ENCODE measurements at places on chromosomes 3 and 15.

DNA sequence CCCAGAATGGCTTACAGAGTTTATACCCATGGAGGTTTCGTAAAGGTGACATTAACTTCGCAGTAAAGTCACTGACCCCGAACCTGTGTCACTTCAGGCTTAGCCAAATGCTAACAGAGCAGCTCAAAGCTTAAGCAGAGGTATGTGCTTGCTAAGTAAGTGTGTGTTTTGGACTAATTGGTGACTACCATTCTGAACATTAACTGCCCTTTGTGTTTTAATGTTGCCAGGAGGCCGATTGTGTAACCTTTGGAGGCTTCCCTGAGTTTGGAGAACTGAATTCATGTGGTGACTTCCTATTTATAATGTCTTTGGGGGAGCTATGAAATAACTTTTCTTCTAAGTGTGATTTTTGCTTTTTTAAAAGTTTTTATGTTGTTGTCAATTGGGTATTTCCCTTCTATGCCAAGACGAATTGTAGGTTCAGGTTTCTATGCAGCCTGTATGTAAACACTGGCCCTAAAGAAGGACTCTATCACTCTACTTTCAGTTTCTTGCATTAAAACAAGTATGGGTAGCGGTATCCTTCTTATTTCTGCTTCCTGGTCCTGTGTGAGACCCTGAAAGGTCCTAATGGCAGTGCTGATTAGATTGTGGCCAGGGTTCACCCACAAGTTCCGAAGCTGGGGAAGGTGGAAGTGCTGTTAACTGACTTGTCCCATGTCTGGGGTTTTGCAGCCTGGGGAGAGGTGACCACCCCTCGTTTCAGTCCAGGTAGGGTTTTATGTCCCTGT lies 86.3 kb downstream of the IGF1R start:
- no peak for DNase-seq

GRCh38 chr15:100572362-100572983 lies 29.5 kb downstream of the LINS1 start:
- DNase-seq, result no peak

DNA sequence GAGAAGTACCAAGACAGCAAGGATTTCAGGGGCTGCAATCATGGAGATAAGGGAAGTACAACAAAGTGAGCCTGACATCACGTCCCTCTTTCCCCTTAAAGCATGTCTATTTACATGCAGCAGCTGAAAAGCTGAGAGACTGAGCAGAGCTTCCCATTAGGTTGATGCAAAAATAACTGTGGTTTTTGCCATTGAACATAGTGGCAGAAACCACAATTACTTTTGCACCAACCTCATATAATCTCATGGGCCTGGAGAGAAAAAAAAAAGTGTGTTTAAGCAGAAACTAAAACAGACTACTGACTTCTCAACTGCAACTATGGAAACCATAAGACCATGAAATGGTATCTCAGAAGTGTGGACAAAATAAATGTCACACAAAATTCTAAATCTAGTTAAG lies 48.3 kb downstream of the CCDC12 start:
- DNase-seq, result no peak

- no peak for DNase-seq
Observed at GRCh38 chr3:13515786-13516759, 32.9 kb upstream of the FBLN2 start.
